ENCODE measurements at places on chromosomes 11 and 22.

DNA sequence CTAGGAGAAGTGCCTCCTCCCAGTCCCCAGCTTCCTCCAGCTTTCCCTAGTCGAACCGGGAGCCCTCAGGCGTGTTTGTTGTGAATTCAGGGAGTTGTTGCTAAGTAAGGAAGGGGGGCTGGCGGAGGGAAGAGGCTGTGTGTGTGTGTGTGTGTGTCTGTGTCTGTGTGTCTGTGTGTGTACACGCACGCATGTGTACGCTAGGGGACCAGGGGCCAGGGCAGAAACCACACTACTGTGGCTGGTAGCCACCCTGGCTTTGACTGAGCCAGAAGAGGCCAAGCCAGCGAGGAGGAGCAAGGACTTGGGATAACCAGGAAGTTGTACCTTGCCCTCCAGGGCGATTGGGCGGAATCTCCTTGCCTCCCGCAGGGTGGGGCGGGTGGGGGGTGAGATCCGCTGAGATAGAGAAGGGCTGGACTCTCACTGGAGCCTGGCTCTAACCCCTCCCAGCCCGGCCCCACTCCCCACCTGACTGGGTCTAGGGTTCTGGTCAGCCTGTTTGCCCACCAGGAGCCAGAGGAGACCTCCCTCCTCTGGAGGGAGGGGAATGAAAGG, 7.5 kb downstream of the BCL9L start:
- DNase-seq: no peak

DNA sequence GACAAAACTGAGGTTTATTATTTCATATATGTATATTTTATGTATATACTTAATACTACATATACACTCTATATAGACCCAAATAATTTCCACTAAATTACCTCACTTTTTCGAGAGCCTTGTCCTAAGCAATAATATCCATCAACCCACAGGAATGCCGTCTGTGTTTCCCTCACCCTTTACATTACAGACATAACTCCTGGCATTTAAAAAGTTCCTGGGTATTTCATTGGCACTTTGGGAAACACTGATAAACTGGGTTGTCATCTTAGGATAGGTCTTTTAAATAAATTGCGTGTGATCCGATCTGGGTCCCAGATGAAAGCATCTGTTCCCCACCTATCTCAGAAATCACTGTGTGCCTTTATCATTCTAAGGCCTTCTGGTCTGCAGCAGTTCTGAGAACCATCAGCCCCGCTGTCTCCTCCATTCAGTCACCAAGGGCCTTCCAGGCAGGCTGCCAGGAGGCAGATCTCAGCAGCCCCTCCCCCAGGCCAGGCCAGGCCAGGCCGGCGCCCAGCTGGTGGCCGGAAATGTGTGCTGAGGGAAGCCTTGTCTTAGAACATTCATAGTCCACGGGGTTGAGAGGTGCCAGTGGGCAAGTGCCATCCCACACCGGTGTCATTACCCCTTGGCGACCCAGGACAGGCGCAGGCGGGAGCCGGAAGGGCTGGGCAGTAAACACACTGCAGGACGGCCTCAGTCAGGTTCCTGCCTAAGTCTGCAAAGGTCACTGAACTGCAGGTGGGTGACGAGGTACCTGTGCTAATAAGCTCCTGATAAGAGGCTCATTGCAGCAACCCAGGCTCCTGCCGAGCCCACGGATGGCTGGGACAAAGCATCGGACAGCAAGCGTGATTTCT, 3.3 kb downstream of the FGF19 start:
- no peak for DNase-seq

- DNase-seq: no peak
Observed at GRCh38 chr11:65442842-65443331, 20.3 kb downstream of the NEAT1 start.

DNA sequence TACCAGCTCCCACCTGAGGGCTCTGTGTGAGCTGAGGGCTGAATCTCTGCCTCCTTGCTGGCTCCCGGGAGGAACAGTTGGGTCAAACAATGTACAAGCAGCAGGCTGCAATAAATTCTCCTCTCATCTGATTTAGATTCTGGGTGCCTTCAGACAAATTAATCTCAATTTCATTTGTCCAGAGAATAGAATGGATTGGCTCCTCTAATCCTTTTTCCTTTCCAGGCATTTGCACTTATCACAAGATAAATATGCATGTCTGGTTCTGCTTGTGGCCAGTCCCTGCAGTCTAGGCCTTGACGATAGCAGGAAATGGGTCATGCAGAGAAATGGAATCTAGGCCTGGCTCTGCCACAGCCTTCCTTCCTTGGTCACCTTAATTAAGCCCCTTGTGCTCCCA, 28.7 kb downstream of the UPB1 start:
- no peak for DNase-seq

- no peak for DNase-seq
Observed at GRCh38 chr11:48074425-48075181, 94.2 kb downstream of the PTPRJ start.

DNA sequence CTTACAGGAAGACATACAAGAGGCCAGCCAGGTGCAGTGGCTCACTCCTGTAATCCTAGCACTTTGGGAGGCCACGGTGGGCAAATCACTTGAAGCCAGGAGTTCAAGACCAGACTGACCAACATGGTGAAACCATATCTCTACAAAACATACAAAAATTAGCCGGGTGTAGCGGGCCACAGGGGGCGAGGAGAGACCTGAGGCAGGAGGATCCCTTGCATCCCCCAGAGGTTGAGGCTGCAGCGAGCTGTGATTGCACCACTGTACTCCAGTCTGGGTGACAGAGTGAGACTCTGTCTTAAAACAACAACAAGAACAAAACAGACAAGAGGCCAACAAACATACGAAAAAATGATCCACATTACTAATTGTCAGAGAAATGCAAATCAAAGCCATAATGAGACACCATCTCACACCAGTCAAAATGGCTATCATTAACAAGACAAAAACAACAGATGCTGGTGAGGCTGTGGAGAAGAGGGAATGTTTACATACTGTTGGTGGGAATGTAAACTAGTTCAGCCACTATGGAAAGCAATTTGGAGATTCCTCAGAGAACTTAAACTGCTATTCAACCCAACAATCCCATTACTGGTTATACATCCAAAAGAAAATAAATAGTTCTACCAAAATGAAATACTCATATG, 498.8 kb upstream of the ARHGAP42 start:
- no peak for DNase-seq

DNA sequence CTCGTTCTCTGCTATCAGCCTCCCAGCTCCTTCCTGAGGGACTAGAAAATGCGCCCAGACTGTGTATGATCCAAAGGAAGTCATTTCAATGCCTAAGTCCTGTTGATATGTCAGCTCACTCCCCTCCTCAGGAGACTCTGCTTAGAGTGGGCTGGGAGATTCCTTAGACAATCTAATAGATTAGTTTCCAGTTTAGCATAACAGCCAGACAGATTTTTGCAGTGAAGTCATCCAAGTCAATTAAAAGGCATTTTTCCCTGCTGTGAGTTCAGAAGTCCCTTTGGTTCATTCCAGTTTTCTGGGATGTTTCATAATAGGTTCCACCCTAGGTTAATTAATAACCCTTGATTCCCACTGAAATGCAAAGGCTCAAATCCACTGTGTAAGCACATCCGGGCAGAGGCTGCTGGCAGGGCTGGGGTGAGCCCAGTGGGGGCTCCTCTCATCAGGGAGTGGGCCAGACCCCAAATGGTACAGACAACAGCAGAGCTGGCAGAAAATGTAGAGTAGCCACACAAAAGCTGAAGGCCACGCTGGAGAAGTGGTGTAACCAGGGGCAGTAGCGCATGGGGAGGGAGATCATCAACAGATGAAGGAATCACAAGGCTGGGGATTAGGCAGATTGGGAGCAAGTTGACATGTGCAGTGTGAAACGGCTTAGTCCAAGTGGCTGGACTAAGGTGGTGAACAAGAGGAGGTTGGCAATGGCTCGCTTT, 90.6 kb downstream of the SYN3 start:
- DNase-seq: no peak

DNA sequence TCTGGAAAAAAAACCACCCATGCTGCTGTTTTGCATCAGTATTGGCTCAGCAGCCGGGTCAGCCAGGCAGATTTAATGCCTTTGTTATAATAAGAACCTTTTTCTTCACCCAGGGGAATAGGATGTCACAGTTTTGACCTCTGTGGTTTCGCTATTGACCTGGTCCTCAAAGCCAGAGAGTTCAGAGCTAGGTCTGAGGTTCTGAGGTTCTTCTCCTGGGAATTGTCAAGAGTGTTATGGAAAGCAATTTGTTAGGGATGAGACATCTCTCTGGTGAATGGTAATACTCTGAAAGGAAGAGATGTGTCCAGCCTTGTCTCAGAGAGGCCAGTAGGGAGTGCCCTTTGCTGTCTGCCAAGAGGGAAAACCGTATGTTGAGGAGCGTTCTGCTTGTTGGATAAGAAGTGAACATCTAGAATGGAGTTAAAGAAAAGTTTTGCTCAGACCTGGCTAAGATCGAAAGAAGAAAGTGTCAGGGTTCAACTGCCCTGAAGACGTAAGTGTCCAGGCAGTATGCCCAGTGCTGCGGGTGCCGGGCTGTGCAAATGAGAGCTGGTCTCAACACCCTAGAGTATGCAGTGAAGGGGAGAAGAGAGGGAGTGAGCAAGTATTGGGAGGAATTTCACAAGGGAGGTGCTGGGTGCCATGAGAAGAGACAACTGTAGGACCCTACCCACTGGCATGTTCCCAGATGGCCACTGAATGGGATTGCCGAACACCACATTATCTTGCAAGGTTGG, 150.9 kb upstream of the TTC12 start:
- no peak for DNase-seq

DNA sequence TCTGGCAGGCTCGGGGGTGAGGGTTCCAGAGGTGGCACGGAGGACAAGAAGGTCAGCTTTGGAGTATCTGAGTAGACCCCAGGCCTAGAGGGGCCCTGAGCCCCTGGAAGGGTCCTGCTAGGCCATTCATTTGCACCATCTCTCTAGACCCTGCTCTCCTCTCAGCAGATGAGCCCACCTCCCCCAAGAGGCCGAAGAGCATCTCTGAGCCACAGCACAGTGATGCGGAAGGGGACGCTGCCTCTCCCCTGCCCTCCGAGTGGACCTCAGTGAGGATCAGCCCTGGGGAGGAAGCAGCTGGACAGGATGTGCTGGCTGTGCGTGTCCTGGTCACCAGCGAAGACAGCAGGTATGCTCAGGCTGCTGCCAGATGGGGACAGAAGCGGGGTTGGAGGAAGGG, 101.6 kb upstream of the PARVA start:
- DNase-seq: no peak

GRCh38 chr11:69205743-69206612, 50.2 kb downstream of the SMIM38 start:
- no peak for DNase-seq

GRCh38 chr11:80196041-80196440, 755.2 kb upstream of the TENM4 start:
- DNase-seq: no peak

GRCh38 chr22:39748877-39749276, 144.7 kb downstream of the ENTHD1 start:
- no peak for DNase-seq

DNA sequence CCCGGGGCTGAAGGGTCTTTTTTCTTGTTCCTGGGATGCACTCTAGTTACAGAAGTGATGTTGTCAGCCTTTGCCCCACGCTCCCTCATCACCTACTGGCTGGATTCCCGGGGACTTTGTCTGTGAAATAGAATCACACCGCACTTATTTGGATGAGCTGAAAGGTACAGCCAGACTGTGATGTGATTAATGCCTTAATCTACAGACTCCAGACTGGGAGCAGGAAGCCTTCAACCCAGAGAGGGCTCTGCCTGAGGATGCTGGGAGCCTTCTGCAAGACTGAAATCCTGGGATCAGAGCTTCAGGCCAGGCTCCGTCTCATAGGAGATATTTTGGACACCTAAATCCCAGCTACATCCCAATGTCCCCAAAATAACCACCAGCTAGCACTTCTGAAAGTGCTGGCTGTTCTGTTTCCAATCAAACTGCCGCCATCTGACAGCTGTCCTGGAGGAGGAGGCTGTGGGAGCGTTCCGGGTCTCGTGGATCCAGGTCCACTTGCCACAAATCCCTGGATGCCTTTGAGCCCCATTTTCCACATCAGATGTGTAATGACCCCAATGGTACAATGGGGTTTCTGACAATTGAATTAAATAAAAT, 688.5 kb downstream of the TBC1D22A start:
- no peak for DNase-seq

DNA sequence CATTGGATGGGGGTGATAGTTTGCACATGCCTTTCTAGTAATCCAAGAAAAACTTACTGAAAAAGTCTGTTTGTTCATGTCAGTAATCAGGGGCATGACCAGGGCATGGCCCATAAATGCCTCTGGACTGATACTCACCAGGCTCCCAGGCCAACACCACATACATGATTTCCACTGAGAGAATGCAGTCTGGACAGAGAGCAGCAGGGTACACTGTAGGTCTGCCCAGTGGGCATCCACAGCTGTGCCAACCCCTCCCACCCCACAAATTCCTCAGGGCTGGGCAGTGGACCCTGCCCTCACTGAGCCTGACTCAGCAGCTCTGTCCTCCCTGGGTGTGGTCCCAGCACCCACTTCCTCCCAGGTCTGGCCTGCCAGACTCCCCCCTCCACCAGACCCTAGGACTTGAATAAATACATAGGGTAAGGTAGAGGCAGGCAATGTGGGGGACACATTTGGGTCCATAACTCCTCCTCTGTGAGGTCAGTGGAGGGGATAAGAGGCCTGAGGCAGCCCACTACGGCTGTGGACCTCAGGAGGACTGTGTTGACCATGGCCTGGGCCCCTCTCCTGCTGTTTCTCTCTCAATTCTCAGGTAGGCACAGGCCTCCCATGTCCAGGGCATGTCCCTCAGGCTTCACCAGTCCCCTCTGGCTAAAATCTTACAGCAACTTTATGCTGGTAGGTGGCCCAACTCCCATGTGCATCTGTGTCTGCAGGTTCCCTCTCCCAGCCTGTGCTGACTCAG, 92.2 kb upstream of the TOP3B start:
- DNase-seq: no peak

DNA sequence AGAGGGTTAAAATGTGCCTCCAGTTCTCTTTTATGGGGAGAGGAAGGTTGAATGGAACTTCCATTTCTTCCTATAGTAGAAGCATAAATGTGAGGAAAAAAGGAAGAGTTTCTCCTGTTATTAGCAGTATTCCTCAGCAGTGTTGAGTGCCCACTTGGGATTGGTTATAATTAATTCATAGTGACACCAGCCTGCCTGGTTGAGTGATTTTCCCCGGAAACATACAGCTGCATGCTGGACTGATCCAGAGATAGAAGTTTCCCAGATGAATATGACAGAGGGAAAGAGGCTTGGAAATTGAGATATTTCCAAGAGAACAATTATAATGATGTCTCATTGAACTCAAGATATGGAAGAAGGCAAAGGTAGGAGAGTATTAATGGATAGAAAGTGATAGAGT, 28.3 kb downstream of the RAB39A start:
- no peak for DNase-seq

DNA sequence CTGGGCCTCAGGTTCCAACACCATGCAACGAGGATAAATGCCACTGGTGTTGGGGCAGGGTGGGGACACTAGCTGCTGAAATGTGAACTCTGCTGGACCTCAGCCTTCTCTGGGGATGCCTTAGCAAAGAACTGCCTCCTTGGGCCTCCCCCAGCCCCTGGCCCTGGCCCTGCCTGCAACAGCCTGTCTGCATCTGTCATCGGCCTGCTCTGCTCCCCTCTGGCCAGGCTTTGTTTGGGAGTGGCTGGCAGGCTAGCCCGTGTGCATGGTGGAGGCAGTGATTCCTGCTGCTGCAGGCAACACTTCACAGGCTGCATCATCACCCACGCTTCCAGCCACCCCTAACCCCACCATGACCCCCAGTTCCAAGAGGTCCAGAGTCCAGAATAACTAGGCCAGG, 11.5 kb upstream of the MYOD1 start:
- DNase-seq: no peak

Data from activated CD8-positive, alpha-beta memory T cell treated with anti-CD3 and anti-CD28 coated beads for 4 hours (primary cell).